ENCODE measurements at places on chromosomes 16 and 17. TPM values are rescaled to one million over a fixed set of nuclear protein-coding genes. Genes with fewer than 3 reads are reported as not detected.

DNA sequence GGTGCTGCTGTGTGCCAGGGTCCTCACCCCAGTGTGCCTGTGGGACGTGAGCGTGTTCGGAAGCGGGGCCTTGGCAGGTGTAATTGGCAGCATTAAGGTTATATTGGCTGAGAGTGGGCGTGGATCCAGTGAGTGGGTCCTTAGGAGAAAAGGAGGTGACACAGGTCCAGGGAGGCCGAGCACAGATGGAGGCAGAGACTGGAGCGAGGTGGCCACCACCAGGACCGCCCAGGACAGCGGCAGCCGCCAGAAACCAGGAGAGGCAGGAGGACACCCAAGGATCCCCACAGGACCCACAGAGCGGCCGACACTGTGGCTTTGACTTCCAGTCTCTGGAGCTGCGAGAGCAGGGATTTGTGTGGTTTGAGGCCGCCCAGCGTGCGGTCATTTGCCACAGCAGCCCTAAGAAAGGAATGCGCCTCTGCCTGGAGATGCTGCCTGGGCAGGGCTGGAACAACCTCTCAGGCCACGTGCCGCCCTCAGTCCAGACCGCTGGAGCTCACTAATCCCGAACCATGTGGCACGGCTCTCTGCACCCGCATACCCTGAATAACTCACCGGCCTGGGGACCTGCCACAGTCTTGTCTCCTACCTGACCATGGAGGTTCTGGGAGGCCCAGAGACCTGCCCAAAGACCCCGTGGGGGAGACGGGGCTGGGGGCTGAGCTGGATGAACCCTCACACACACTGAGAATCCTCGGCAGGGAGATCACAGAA is 45.4 kb downstream of the SOX8 start:
- no peak for DNase-seq

- DNase-seq, result no peak
These were observed 200.2 kb downstream of the CCDC182 start for GRCh38 chr17:57544834-57545463.

- no peak for DNase-seq
These were observed 33.0 kb downstream of the PITPNM3 start for GRCh38 chr17:6523330-6523729.

DNA sequence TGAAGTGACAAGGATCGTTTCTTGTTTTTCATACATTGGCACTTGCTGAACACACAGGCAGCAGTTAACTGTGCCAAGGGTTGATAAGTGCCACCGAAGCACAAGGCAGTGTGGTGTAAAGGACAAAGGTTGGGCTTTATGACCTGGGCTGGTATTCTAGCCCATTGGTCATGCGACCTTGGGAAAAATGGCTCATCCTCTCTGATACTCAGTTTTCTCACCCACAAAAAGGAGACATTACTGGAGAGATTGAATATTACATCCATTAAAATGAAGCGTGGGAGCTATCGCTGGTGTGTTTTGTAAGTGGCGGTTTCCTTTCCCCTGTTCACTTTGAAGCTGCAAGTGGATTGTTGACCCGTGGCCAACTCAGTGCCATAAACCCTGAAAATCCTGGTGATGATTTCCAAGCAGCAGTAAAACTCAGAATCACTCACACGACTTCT is 216.9 kb downstream of the HAPSTR1 start:
- DNase-seq, result no peak

GRCh38 chr16:28873543-28874201 is 4.6 kb upstream of the ATP2A1 start:
- DNase-seq, result peak; percentile 77

DNA sequence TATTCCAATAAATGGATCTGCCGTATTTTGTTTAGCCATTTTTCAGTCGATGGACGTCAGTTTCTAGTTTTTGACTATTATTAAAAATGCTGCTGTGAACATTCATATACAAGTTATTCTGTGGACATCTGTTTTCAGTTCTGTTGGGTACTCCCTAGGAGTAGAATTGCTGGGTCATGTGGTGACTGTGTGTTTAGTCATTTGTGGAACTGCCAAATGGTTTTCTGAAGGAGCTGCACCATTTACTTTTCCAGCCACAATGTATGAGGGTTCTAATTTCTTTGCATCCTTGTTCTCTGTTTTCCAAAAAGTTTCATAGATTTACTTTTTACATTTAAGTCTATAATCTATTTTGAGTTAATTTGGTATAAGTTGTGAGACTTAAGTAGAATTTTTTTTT is 29.5 kb downstream of the CYLD start:
- DNase-seq, result no peak

DNA sequence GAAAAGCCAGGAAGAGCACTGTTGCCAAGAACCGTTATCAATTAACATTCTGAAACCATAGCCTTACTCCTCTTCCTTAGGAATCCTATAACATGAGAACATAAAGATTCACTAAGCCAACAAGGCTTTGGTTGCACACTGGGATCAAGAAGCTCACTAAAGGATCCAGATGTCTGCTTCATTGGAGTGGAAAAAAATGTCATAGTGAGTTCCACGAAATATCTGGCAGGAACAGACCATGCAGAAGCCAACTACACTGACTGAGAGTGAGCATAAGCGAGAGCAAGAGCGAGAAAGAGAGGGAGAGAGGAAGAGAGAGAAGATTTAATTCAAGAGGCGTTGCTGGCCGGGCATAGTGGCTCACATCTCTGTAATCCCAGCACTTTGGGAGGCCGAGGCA is 13.4 kb upstream of the MEIOC start:
- DNase-seq, result no peak

DNA sequence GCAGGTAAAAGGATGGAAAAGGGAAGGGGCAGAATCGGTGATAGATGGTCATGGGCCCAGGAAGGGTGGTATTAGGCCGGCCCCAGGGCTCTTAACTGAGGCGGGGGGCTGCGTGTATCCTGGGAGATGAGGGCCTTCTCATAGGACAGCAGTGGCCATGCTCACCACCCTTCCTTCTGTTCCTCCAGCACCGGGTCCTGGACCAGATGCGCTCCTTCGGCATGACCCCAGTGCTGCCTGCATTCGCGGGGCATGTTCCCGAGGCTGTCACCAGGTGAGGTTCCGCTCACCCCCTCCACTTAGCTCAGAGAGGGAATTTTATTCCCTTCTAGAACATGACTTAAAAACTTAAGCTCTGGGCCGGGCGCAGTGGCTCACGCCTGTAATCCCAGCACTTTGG is 2.4 kb downstream of the NAGLU start:
- no peak for DNase-seq

DNA sequence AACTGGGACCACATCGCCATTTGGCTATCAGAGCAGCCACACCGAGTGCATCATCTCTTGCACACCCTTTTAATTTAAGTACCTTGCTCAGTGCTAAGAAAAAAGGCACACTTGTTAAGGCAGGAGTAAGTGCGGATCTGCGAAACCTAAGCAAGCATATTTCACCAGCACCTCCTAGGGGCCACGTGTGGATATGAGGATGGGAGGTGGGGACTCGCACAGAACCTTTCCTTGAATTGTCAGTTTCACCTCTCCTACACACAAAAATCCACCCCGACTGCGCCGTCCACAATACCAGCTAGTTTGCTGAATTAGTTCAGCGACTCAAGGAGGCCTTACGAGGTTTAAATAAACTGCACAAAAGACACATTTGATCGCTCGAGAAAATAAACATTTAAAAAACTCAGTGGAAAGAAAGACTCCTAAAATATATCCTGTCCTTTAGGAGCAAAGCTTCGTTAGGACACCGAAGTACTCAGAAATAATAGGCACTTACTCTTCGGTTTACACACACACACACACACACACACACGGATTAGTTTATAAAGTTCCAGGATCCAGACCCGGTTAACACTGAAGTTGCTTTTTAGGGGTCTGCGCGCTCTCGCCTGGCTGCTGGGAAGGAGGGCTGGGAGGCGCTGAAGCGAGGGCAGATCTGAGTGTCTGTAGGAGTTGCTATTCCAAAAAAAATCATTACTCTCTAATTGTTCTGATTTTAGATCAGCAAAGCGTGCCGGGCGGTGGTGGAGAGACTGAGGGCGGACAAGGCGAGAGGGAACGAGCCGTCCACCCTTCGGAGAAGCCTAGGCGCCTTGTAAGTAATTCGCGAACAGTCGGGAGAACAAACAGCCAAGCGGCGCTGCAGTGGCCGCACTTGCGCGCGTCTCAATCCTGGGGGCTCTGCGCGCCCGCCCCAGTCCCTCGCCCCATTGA is 1.0 kb upstream of the KCNJ2 start:
- DNase-seq, result peak; percentile 65

The MAP3K14 gene
- 4.0 TPM for total RNA-seq

The PKD1 gene
- 96.8 TPM for total RNA-seq

The RAPGEFL1 gene
- 19.9 TPM for total RNA-seq

The HEATR9 gene
- not detected for total RNA-seq
